ENCODE measurements at places on chromosomes 4 and X. TPM values are rescaled to one million over a fixed set of nuclear protein-coding genes. Genes with fewer than 3 reads are reported as not detected.

Gene HTR2C
- total RNA-seq, result not detected

Gene DIPK2B
- total RNA-seq, result not detected

Gene GCNA
- 2.5 TPM for total RNA-seq

Gene HMGN5
- 2.9 TPM for total RNA-seq

DNA sequence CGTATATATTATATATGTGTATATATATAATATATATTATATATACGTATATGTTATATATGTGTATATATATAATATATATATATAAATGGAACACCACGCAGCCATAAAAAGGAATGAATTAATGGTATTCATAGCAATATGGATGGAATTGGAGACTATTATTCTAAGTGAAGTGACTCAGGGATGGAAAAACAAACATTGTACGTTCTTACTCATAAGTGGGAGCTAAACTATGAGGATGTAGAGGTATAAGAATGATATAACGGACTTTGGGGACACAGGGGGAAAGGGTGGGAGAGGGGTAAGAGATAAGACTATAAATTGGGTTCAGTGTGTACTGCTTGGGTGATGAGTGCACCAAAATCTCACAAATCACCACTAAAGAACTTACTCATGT, 1388.9 kb downstream of the C4orf33 start:
- peaks cover 2% of the 10 kb centered on the region for H3K27me3 ChIP-seq
- H3K27ac ChIP-seq, result no peak overlapping the region
- no peaks in the 10 kb centered on the region for H3K4me1 ChIP-seq
- no peak for DNase-seq
- H3K36me3 ChIP-seq, result no peaks in the 10 kb centered on the region

DNA sequence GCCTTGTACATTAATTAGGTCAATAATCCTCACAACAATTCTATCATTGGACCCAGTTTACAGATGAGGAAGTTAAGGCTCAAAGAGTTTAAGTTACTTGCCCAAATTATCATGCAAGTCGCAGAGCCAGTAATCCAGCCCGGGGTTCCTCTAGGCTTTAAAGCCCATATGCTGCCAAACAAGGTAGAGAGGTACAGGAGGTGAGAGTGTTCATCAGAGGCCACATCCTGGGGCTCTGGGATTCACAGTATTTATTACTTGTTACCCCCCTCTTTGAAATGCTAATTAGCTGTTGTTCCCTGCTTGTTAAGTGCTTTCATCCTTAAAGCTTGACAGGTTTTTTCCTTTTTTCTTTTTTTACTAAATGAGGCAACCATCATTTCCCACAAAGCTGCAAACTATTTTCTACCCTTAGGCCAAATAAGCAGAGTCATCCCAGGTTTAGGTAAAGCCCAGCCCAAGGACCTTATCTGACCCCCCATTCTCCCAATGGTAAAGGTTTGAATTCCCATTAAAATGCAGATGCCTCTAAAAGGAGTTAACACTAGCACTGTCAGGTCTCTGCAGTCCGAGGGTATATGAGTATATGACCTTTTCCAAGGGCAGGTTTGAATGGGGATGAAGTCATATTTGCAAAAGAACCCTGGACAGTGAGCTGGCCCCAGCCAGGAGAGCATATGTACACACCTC, 150.3 kb downstream of the SOX3 start:
- H3K27me3 ChIP-seq, result peaks cover 3% of the 10 kb centered on the region
- H3K36me3 ChIP-seq, result no peaks in the 10 kb centered on the region
- H3K27ac ChIP-seq, result no peak overlapping the region

DNA sequence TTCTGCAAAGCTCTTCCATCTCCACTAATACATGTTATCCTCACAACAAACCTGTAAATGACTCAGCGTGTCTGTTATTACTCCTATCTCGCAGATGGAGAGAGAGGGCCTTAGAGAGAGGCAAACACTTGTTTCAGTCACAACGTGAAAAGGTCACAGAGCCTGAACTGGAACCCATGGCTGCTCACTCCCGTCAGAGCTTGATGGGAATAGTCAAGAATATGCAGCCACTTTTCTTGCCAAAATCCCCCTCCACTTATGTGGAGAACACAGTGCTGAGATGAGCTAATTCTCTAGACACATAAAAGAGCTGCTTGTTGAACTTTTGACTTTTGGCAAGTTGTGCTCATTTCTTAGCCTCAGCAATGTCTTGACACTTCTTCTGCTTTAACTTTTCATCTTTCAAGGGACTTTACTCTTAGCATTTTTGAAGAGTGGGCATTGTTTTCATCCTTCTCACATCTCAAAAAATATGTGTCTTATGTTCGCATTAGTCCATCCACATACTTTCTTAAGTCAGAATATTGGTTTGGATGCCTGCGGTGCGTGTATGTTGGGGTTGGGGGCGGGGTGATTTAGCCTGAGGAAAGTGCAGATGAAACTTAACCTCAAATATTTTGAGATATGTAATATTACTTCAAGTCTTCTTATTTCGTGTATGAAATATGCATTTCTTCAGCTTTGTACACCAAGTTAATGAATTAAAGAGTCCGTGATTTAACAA, 69.2 kb downstream of the SYNPO2 start:
- no peaks in the 10 kb centered on the region for H3K27me3 ChIP-seq
- no peaks in the 10 kb centered on the region for H3K36me3 ChIP-seq
- H3K4me3 ChIP-seq, result no peak overlapping the region
- H3K27ac ChIP-seq, result no peak overlapping the region

DNA sequence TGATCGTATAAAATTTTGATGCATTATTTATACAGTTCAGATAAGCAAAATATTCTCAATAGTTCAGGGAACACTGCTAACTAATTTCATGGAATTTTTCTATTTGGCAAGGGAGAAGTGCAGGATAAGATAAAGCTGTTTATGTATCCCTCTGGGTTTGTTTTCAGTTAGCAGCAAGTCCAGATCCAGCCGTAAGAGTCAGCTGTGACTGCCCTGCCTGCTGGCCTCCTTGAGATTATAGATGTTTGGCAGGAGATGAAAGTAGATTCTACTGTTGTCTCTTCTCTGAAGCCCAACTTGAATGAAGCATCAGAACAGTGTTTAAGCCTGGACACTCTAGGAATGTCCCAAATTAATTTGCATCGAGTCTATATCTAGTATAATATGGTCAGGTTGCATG, 29.5 kb downstream of the ANTXR2 start:
- H3K4me1 ChIP-seq, result no peaks in the 10 kb centered on the region
- no peaks in the 10 kb centered on the region for H3K36me3 ChIP-seq
- no peak overlapping the region for H3K4me3 ChIP-seq
- DNase-seq, result no peak

GRCh38 chr4:89171176-89171805, 60.0 kb downstream of the TIGD2 start:
- no peak for DNase-seq
- H3K36me3 ChIP-seq, result peaks cover 4% of the 10 kb centered on the region
- H3K4me3 ChIP-seq, result no peak overlapping the region

DNA sequence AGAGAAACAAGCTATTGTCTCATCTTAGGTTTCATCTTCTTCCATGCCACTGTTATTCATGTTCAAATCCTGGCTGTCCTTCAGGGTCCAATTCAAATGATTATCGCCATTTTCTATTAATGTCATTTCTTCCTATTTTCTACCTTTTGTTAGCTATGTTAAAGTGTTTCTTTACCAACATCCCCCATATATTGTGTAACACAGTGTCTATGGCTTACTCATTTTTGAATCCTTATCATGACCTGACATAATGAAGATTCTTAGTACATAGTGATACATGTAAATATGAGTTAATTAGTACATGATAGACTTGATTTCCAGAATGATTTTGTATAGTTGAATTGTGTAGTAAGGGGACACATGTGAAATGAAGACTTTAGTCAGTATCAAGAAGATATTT, 152.4 kb downstream of the SNCA start:
- H3K4me3 ChIP-seq, result no peak overlapping the region
- H3K36me3 ChIP-seq, result no peaks in the 10 kb centered on the region
- H3K27ac ChIP-seq, result no peak overlapping the region
- peaks cover 5% of the 10 kb centered on the region for H3K4me1 ChIP-seq
- H3K27me3 ChIP-seq, result no peaks in the 10 kb centered on the region

DNA sequence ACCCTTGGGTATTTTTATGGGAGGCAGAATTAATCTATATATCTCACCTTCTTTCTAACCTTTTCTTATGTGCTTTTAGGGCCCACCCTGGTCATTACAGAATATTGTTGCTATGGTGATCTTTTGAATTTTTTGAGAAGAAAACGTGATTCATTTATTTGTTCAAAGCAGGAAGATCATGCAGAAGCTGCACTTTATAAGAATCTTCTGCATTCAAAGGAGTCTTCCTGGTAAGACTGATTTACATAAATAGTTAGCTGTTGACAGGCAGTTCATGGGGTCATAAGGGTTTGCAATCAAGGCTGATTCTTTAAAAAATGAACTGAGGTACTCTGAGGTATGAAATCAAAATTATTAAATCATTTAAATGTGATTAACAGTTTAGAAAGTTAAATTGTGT, 71.5 kb downstream of the KIT start:
- H3K27ac ChIP-seq, result no peak overlapping the region
- no peak overlapping the region for H3K4me3 ChIP-seq
- H3K27me3 ChIP-seq, result no peaks in the 10 kb centered on the region
- DNase-seq, result no peak

GRCh38 chr4:73866246-73866645, 2.9 kb upstream of the CXCL1 start:
- H3K4me1 ChIP-seq, result peaks cover 6% of the 10 kb centered on the region
- H3K36me3 ChIP-seq, result no peaks in the 10 kb centered on the region
- peaks cover 6% of the 10 kb centered on the region for H3K27me3 ChIP-seq
- no peak overlapping the region for H3K4me3 ChIP-seq
- no peak overlapping the region for H3K27ac ChIP-seq
- no peak for DNase-seq

DNA sequence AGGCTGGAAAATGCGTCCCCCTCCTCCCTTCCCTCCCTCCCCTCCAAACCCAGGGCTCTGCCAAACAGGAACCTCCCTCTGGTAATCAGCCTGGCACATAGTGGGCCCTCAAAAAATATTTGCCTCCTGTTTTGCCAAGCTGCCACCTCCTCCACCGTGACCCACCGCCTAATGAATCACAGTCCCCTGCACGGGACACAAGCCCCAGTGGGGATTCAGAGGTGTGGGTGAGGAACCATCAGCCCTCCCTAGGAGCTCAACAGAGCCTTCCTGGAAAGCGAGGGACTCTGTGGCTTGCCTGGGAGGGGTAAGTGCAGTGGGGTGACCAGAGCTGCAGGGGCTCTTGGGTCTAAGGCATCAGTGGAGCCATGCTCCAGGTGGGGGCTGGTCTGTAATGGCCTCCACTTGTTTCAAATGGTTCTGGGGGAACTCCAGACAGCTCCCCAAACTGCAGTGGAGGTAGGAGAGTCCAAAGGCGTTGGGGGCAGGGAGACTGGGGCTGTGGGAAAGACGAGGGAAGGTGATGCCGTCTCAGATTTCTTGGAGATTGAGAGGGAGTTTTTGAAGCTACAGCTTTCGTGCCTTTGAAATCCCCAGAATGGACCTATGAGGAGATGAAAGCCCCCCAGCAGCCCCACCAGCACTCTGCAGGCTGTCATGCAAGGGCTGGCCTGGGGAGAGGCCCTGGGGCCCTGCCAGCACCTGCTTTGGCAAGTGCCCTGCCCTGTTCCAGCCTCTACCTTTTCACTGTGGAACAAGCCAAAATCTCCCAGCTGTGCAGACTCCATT, 1.0 kb upstream of the PPP2R2C start:
- H3K36me3 ChIP-seq, result no peaks in the 10 kb centered on the region
- H3K27ac ChIP-seq, result no peak overlapping the region
- H3K27me3 ChIP-seq, result peaks cover 11% of the 10 kb centered on the region

DNA sequence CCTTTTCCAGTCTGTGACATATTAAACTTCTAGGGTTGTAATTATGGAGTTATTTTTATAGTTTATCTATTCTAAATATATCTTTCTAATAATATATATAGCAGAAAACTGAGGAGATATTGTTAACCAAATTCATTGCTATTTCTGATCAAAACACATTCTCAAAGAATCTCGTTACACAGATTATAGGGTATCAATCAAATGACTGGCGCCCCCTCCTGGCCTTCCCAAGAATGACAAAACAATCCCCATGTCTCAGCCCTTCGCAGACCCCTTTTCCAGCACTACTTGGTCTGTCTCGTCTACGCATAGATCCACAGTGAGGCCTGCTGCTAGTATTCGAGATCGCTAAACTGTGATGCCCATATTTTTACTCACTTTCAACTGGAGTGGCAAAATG, 209.3 kb downstream of the GPC3 start:
- no peaks in the 10 kb centered on the region for H3K36me3 ChIP-seq
- peaks cover 1% of the 10 kb centered on the region for H3K27me3 ChIP-seq
- peak overlapping the region; percentile 43 for H3K27ac ChIP-seq
- no peak overlapping the region for H3K4me3 ChIP-seq

DNA sequence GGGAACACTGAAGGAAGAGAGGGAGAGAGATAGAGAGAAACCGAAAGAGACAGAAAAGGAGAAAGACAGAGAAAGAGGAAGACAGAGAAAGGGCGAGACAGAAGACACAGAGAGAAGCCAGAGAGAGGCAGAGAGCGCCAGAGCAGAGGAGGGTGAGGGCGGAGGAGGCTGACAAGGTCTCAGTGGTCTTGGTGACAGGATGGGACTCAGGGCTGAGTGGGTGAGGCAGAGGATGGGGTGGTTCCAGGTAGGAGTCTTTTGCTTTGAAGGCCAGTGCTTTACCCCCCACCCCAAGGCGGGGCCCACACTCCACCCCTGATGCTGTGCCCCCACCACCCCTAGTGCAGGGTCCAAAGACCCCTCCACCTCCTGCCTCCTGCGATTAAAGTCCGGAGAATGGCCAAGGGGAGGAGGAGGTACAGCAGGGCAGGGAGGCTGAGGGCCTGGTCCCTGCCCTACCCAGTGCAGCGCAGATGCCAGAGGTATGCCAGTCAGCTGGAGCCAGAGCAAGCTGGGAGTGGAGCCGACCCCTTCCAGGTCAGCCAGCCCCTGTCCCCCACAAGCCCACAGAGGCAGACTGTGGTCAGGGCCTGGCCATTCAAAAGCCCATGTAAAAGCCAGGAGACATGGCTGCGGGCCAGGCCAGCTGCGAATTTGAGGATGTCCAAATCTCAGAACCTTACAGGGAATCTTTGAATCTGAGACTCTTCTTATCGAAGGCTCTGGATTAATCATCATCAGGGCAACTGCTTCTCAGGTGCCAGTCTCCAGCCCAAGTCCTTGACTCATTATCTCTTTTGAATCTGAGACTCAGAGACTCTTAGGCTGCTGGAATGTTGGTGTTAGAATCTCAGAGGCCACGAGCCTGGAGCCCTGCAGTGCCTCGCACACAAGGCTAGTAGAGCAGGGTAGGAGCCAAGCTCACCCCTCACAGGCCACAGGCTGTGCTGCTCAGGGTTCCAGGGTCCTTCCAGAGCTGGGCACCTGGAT, 758 bp downstream of the IQSEC2 start:
- DNase-seq, result no peak
- H3K27ac ChIP-seq, result no peak overlapping the region
- peaks cover 2% of the 10 kb centered on the region for H3K27me3 ChIP-seq
- no peaks in the 10 kb centered on the region for H3K36me3 ChIP-seq
- H3K4me3 ChIP-seq, result no peak overlapping the region
- no peaks in the 10 kb centered on the region for H3K4me1 ChIP-seq

All from glutamatergic neuron (in vitro differentiated cells).